Cardiac septum (tissue), 1 donor: ENCODE measurements at places on chromosomes 12 and 14.

GRCh38 chr12:52266514-52266913 lies 7.9 kb upstream of the KRT86 start:
- DNase-seq = no peak

GRCh38 chr14:97791906-97792305 lies 994.7 kb downstream of the VRK1 start:
- DNase-seq = no peak

DNA sequence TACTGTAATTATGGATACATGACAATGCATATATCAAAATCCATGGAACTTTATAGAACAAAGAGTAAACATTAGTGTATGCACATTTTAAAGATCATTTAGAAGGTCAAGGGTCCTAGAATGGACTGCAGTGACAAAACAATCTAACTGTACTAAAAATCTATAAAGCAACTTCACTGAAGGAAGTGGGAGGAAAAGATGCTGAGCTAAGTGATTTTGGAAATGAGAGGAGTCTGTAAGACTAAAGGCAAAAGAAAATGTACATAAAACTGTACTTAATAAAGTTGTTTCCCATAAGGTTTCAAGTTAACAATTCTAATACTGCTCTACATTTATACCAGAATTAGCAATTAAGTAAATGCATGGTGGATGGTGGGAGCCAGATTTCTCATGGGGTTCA lies 46.9 kb upstream of the HIF1A start:
- no peak for DNase-seq

- DNase-seq = no peak
Observed at GRCh38 chr14:92906420-92906819, 16.5 kb upstream of the CHGA start.

- DNase-seq = no peak
Observed at GRCh38 chr14:35051796-35052195, 5.7 kb downstream of the FAM177A1 start.

GRCh38 chr12:66392266-66392915 lies 90.1 kb downstream of the HELB start:
- no peak for DNase-seq

- no peak for DNase-seq
Observed at GRCh38 chr12:25384038-25384892, 133.5 kb upstream of the KRAS start.

DNA sequence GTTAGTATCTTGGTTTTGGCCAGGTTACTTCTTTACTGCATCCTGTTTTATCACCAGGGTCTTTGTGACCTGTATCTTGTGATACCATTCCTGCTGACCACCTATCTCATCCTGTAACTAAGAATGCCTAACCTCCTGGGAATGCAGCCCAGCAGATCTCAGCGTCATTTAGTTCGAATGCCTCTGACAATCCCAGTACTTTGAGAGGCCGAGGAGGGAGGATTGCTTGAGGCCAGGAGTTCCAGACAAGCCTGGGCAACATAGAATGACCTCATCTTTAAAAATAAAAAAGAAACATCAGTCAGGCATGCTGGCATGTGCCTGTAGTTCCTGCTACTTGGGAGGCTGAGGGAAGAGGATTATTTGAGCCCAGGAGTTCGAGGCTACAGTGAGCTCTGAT lies 206.5 kb downstream of the SUDS3 start:
- no peak for DNase-seq

GRCh38 chr12:75116646-75117198 lies 92.9 kb downstream of the KCNC2 start:
- DNase-seq = no peak

- no peak for DNase-seq
Observed at GRCh38 chr14:35929186-35929585, 103.0 kb downstream of the BRMS1L start.

GRCh38 chr12:6866163-6866919 lies 990 bp upstream of the TPI1 start:
- DNase-seq = no peak

DNA sequence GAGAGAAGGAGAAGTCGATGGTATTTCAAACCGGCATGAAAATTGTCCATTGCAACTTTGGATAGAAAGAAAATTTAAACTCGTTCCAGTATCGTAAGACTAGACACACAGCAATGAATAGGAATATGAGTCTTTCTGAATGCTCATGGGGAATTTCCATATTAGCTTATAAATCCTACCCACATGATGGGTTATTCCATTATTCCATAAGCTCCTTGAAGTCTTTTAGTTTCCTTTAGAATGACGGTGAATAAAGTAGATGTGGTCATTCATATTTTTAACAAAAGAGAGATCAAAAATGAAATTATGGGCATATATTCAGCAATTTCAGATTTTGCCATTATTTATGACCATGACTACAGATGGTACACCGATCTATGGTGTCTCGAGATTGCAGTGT lies 163.4 kb upstream of the HMGA2 start:
- no peak for DNase-seq

GRCh38 chr14:68140806-68141205 lies 321.2 kb downstream of the RAD51B start:
- DNase-seq = no peak
